ENCODE measurements at places on chromosomes 7 and 10.

DNA sequence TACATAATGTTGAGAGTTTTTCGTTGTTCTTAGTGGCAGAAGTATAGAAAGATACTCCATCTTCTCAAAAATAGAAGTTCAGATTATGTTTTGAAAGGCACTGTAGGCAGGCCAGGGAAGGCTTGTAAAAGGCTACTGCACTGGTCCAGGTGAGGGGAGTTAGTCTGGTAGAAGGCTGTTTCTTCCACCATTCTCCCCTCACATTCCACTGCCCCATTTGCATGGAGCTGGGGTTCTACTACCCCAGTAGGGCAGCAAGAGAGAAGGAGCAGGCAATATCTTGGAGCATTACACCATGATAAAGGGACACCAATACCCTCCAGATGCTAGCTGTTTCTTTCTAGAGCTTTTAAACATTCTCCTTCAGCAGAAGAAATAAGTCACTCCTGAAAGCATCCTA, 16.5 kb upstream of the SGMS1 start:
- no peak for DNase-seq

GRCh38 chr7:343227-343822, 53.4 kb downstream of the FOXL3 start:
- no peak for DNase-seq

- DNase-seq: no peak
Measured at GRCh38 chr7:138158739-138159528, 82.7 kb downstream of the AKR1D1 start.

GRCh38 chr7:43938892-43939482, 12.8 kb downstream of the UBE2D4 start:
- DNase-seq: no peak

GRCh38 chr10:128979405-128979804, 487.6 kb upstream of the MGMT start:
- DNase-seq: no peak

Measured in stimulated activated CD8-positive, alpha-beta memory T cell treated with anti-CD3 and anti-CD28 coated beads, Interleukin-7, amount 100 ng/mL, for 1 hour (primary cell).